Activated CD4-positive, alpha-beta T cell treated with anti-CD3 and anti-CD28 coated beads, Interleukin-2, amount 50 U/mL, for 1 hour (primary cell): ENCODE measurements at places on chromosomes 4 and X.

GRCh38 chr4:55866973-55867574 is 13.6 kb downstream of the EXOC1 start:
- DNase-seq: no peak

DNA sequence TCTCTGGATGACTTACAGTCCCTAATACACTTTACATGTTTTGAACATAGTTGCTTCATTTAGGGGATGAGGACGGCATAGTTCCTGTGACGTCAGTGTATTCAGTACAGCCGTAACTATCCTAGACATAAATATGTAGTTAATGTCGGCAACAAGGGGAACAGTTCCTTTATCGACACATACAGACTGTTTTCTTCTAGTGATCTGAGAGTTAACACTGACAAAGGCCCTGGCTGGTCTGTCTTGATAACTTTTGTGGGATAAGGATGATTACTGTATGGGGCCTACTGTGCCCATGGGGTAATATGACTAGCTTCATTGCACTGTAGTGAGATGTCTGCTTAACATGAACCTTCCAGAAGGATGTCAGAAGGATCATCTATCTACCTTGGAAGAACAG is 131.2 kb downstream of the ZNF518B start:
- no peak for DNase-seq

GRCh38 chr4:85094735-85095134 is 128.2 kb upstream of the WDFY3 start:
- no peak for DNase-seq

GRCh38 chrX:65706041-65706828 is 38.8 kb downstream of the MSN start:
- DNase-seq: no peak

DNA sequence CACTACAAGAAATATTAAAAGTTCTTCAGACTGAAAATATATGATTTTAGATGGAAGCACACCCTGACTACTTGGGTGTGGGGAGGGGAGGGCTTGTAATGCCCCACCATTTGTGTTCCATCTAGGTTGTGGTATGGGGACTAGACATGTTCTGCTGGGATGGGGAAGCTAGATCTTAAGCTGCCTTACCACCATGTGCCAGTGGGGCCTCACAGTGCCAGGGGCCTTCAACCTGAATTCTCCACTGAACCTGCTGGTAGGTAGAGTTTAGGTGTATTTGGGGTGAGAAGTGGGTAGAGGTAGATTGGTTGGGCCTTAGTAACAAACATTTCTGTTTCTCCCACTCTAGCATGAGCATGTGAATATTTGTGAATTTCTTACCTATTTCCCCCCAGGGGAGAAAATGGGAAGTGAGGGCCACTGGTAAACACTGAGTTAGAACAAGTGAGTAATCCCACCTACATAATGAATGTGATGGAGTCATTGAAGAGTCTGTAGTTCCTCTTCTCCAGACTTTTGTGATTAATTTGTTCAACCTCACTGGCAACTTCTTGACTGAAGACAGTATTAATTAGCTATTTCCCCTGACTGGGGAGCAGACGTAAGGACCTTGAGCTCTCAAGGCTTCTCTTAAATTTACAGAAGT is 44.0 kb downstream of the BRCC3 start:
- DNase-seq: no peak

- DNase-seq: no peak
Measured at GRCh38 chr4:55512922-55513571, 33.7 kb downstream of the CLOCK start.

- DNase-seq: no peak
Measured at GRCh38 chr4:120819805-120820437, 102.6 kb downstream of the PRDM5 start.

- DNase-seq: no peak
Measured at GRCh38 chr4:85005865-85006377, 39.4 kb upstream of the WDFY3 start.

GRCh38 chr4:180521181-180521580 is 1722.0 kb upstream of the TENM3 start:
- no peak for DNase-seq

DNA sequence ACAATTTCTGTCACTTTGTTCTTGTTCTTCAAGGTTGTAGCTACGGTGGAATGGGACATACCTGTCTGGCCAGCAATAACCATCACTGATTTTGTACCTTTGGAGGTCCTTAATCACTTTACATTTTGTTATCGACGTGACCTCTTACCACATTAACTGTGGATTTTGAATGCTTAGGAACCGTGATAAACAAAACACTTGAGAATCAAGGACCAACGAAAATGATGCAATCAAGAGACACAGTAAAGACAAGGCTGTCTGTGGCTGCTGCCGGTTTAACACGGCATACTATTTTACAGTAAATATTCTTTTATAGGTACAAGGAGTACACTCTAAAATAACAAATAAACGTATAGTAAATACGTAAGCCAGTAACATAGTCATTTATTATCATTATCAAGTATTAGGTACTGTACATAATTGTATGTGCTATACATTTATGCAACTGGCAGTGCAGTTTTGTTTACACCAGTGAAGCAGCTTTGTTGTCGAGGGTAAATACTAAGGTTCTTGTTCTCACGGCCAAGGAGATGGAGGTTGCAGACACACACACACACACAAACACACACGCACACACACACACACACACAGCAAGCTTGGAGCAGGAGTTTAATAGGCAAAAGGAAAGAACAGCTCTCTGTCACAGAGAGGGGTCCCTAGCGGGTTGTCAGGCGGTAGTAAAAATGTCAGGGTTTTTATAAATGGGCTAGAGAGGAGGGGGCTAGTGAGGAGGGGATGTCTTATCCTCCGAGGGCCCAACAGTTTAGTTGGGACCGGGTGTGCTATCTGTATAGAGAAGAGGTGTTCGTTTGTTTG is 194.7 kb upstream of the CXorf51B start:
- no peak for DNase-seq

GRCh38 chrX:21944136-21944615 is 3.7 kb downstream of the SMS start:
- no peak for DNase-seq

GRCh38 chr4:98406819-98407218 is 145.6 kb downstream of the RAP1GDS1 start:
- no peak for DNase-seq

DNA sequence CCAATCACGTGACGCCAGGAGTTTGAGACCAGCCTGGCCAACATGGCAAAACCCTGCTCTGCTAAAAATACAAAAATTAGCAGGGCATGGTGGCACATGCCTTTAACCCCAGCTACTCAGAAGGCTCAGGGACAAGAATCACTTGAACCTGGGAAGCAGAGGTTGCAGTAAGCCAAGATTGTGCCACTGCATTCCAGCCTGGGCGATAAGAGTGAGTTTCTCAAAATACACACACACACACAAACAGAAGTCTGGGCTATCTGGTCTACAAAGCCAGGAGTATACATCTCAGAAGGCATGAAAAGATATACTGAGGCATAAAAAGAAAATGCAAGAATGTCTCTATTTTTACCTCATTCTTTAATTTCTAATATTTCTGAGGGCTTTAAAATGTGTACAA is 11.3 kb downstream of the YTHDC1 start:
- DNase-seq: no peak

DNA sequence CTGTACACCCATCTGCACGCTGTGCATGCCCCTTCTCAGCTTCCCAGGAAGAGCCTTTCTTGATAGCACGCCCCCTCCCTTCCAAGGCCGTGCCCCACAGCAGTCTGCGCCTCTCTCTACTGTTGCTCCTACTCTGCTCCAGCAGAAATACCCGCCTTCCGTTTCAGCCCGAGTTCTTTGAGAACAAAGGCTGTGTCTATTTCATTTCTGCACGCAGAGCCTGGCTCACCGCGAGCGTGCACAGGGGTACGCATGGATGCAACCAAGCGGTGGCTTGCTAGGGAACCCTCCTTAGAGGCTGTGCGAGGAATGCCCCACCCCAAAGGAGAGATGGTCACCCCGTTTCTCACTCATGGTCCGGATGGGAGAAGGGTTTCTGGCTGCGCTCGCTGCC is 485 bp downstream of the AADAT start:
- DNase-seq: no peak

- DNase-seq: no peak
Measured at GRCh38 chr4:122731676-122732075, 828 bp upstream of the BBS12 start.

GRCh38 chrX:40971736-40972135 is 113.5 kb upstream of the USP9X start:
- no peak for DNase-seq

DNA sequence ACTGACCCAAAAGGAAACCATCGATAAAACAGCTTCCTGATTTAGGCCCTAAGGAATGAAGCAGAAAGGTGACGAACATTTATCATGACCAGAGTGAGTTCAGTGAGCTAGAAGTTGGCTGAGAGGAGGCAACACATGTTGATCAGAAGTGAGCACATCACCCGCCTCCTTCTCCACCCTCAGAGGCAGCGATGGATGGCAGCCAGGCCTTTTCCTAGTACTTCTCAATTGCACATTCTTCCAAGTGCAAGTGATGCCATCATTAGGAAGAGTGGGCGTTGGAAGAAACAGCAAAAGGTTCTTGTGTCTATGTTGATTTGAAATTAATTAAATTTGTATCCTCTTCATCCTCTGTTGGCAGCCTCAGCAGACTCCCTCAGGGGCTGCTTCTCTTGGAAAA is 51.7 kb downstream of the TMEM154 start:
- DNase-seq: no peak

DNA sequence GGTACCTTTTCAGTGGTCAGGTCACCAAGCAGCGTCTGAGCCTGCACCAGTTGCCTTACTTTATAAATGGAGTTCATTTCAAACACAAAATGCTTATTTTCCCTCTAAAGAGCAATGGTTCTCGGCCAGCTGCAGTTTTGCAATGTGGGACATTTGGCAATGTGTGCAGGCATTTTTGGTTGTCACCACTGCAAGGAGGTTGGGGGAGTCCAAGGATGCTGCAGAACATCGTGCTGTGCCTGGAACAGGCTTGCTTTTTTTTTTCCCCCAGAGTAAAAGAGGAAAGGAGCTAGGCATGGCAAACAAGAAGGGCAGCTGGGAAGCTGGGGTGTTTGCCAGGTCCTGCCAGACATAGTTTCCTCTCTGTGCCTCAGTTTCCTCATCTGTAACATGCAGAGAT is 115.6 kb downstream of the GPR143 start:
- no peak for DNase-seq

GRCh38 chr4:148852092-148852699 is 410.0 kb upstream of the NR3C2 start:
- no peak for DNase-seq

- DNase-seq: no peak
Measured at GRCh38 chr4:56971383-56971782, 6.0 kb downstream of the NOA1 start.

GRCh38 chr4:26288355-26288909 is 32.4 kb upstream of the RBPJ start:
- no peak for DNase-seq

DNA sequence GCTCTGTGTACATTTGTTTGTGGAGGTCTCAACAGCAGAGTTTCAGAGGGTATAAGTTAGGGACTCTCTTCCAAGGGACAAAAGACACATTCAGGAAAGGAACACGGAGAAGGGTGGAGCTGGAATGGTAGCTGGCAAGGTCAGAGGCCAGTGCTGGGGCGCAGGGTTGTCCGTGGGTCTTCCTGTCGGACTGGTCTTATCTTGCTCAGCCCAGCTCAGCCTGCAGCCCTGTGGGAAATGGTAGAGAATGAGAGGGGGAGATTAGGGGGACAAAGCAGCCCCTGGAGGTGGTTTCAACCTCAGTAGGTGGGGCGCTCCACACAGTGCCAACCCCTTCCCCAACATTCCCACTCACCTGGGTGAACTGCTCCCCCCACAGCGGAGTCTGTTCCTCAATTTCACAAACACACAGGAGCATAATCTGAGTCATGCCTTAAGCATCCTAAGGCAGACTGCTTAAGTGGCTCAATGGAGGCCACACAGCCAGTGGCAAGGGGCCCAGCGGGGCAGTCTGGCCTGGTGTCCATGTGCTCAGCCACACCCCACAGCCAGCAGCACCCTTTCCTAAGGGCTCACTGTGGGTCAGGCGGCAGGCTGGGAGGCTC is 6.9 kb upstream of the HDAC6 start:
- no peak for DNase-seq

DNA sequence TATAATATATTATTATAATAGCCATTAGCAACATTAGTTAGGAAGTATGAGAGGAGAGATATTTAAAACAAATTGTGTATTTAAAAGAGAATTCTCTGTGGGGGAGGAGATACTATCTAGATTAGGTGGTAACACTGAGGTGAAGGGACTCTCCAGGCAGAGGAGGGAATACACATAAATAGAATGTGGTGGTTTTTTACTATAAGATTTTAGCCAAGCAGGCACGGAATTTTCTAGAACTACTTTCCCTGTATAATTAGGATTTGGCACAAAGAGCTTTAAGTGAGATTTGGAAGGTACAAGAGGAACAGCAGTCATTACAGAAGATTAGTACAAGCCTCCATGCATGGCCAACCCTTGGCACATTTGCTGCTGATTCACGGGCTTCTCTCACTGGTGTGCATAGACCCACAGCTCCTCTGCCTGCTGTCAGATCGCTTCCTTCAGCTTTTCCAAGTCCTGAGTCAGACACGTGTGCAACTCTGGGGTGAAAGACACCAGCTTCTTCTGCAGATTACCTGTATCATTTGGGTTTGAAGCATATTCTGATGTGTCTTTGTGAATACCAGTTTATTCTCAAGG is 685.5 kb downstream of the KCTD8 start:
- no peak for DNase-seq

DNA sequence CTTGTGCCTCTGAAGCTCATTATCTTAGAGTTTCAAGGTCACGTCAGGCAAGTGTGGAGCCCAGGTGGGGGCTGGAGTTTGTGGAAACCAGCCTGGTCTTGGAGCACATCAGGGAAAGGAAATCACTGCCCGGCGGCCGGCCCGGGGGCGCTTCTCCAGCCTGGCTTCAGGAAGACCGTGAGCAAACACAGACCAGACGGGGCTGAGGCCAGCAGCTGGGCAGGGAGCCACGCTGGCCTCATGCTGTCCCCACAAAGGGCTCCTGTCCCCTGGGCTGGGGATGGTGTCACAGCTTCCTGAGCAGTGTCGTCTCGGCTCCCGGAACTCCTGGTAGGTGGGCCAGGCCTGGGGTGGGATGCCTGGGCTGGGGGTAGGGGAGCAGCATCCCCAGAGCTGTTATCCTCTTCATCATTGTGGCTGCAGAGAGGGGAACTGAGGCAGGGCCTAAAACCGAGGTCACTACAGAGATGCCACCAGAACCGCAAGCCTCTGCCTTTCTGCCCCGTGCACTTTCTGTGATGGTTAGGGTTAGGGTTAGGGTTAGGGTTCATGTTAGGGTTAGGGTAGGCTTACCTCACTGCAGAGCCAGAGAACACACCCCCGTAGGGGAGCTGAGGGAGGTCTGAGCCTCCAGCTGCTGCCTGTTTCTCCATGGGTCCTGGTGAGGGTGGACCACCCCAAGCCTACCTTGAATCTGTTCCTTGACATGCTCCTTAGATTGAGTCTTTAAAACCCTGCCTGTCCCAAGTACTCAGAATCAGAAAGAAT is 77.5 kb downstream of the HTRA3 start:
- no peak for DNase-seq

- no peak for DNase-seq
Measured at GRCh38 chr4:25797136-25797535, 65.7 kb downstream of the SEL1L3 start.

GRCh38 chr4:110586131-110586850 is 36.6 kb downstream of the PITX2 start:
- DNase-seq: no peak
